Heart right ventricle (tissue), 16 donors: ENCODE measurements at places on chromosomes 16 and 17. TPM values are rescaled to one million over a fixed set of nuclear protein-coding genes. Genes with fewer than 3 reads are reported as not detected.

DNA sequence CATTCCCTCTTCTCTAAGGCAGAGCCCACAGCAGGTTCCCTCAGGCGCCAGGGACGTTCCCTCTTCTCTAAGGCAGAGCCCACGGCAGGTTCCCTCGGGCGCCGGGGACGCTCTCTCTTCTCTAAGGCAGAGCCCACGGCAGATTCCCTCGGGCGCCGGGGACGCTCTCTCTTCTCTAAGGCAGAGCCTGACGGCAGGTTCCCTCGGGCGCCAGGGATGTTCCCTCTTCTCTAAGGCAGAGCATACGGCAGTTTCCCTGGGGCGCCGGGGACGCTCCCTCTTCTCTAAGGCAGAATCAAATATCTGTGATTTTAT lies 24.3 kb downstream of the ACSF3 start:
- DNase-seq = no peak

GRCh38 chr16:55488306-55488705 lies 9.3 kb downstream of the MMP2 start:
- no peak for DNase-seq

DNA sequence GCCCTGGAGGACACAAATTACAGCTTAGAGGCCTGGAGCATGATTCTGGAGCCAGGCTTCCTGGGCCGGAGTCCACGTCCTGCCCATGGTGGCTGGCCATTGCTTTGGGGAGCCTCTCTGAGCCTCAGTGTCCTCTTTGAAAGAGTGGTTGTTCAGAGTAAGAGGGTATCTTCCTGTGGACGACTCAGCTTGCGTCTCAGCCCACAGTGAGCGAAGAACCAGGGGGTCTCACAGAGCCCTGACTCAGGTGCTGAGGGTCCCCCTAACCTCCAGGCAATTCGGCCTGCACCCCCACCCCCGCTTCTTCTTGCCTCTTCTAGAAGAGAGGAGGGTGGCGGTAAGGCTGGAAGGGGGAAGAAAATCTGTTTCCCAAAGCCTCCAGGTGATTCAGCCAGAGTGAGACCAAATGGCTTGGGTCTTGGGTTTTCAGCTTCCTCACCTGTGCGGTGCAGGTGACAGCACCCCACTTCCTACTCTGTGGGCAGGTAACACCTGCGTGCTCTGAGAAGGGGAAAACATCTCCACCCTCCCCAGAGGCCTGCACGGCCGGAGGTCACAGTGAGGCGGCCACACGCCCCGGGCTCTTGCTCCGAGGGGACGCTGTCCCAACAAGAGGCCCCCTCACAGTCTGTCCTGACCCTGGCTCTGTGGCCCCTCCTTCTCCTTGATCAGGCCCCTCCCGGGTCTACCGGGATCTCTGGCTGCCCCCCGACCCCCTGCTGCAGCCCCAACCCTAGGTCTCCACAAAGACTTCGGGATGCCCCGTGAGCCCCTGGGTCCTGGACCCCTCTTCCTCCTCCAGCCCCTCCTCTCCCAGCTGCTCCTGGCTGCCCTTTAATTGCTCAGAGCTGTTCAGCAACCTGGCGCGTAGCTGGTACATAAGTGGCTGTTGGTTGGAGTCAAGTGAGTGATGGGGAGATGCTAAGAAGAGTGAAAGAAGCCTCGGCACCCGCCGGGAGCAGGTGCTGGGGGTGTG lies 119.2 kb downstream of the METRNL start:
- peak; percentile 15 for DNase-seq

- DNase-seq = peak; percentile 17
Measured at GRCh38 chr16:68737046-68737729, at the start of gene CDH1. CDH1 (plus strand) TSS chr16:68737292; CDS start chr16:68737416, 124 bp downstream.

Gene TTLL6
- total RNA-seq = not detected

Gene ATAD5
- total RNA-seq = 0.46 TPM

Gene CCL7
- not detected for total RNA-seq
